ENCODE measurements at places on chromosomes 5 and 9.

- no peak for DNase-seq
Observed at GRCh38 chr5:144017119-144017518, 153.3 kb downstream of the YIPF5 start.

DNA sequence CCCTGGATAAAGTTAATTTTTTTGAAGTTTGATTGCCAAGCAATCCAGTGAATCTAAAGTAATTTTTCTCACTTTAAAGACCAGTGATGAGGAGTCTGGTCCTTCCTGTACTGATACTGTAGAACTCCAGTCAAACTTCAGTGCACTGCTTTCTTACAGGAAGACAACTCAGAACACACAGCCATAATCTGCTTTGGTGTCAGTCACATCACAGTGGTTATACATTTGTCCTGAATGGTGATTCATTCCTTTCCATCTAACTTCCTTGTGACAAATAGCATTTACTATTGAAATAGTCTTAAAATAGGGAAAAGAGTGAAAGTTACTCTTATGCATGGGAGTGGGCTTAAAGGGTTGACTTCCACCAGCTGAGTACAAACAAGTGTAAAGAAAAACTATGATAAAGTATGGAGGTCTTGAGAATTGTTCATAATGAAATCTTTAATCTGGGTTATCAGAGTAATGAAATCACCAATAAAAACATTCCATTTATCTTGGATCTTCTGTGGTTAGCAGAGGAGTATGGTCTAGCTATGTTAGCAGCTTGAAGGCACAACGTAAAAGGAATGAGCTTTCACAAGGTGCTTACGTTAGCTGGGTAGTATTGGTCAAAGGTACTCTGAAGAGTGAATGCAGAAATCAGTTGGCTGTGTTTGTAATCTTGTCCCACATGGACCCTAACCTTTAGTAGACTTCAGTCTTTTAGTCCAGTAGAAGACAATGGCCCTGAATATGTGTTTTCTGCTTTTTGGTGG is 41.5 kb downstream of the DCP2 start:
- no peak for DNase-seq

DNA sequence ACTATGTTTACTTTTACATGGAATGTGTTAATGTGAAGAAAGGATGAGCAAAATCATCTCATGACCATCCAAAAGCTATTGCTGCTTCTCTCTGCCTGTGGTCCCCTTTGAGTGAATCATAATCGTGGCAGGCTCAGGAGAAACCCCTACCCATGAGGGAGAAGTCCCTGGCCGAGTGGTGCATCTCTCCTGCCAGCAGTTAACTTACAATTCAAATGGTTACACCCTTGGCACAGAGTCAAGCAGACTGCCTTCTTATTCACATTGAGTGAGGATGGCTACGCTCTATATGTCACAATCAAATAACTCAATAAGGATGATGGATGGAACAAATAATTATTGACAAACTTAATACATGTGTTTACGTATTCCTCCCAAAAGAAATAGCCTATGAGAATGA is 179.1 kb downstream of the FGF1 start:
- DNase-seq = no peak

- DNase-seq = no peak
Observed at GRCh38 chr5:141838326-141839014, 39.7 kb downstream of the PCDH1 start.

DNA sequence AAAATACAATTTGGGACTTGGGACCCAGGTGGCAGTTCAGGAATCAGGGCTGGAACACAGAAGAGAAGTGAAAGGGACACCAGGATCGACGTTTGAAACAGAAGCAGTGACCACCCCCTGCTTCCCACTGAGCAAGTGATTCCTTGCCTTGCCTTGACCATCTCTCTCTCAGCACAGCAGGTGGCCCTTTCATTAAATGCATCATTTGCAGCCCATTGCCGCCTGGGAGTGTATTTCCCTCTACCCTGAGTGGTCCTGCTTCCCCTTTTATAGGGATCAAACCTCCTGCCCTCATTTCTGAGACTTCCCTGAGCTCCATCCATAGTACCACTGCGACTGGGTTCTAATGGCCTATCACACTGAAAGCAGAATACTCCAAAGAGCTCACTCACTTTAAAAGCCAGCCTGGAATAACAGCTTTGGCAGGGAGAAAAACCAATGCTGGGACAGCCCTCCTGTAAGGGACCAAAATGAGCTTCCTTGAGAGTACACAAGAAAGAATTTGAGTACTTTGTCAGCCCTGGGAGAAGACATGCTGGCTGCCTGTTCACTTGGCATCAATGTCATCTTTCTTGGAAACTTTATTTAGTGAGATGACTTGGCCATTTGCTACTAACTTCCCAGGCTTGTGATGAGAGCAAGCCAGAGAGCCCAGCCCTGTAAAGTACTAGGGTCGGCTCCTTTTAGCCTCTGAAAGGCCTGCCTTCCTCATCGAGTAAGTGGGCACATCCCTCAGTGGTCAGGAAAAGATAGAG is 149.7 kb downstream of the SLIT3 start:
- no peak for DNase-seq

GRCh38 chr5:43370352-43370751 is 41.8 kb downstream of the CCL28 start:
- DNase-seq = no peak

- DNase-seq = no peak
Observed at GRCh38 chr9:136720898-136721338, 8.5 kb downstream of the DIPK1B start.

GRCh38 chr9:77807281-77807683 is 159.2 kb upstream of the GNA14 start:
- no peak for DNase-seq

- DNase-seq = no peak
Observed at GRCh38 chr5:140881889-140882590, at the start of gene PCDHA13. Gene PCDHA13 (plus strand): TSS chr5:140882124. CDS start chr5:140882269, 145 bp downstream.

- DNase-seq = no peak
Observed at GRCh38 chr5:94161801-94162200, 420.4 kb upstream of the POU5F2 start.

GRCh38 chr9:1440256-1440655 is 390.1 kb downstream of the DMRT2 start:
- DNase-seq = no peak

GRCh38 chr9:96486386-96487028 is 36.5 kb downstream of the HABP4 start:
- peak; percentile 68 for DNase-seq

DNA sequence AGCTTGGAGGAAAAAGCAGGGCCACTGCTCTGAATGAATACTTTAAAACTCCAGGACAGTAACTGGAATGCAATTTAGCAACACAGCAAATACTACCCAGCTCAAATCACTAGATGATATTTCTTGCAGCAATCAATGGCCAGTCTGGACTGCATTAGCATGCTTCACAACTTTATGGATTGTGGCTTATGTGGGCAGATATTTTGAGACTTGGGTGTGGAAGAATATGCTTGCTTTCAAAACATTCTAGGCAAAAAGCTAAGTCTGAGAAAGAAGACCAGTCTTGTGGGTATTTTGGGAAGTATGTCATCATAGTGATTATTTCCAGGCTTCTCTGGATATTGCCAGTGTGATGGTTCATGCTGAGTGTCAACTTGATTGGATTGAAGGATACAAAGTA is 3.1 kb downstream of the RANBP3L start:
- DNase-seq = no peak

GRCh38 chr5:135598691-135599395 is 20.1 kb upstream of the CXCL14 start:
- no peak for DNase-seq

GRCh38 chr5:59099270-59099994 is 516.6 kb downstream of the RAB3C start:
- no peak for DNase-seq

GRCh38 chr9:110340306-110340705 is 2.6 kb upstream of the TXNDC8 start:
- DNase-seq = no peak
